Amniotic epithelial cell (primary cell): ENCODE measurements at places on chromosomes 3 and 15.
A peak's percentile ranks its signal among the peaks of the same experiment; 100 is the strongest.

- peak; percentile 87 for DNase-seq
Measured at GRCh38 chr3:12336099-12336498, 47.2 kb downstream of the PPARG start.

GRCh38 chr15:63077952-63078351, 35.4 kb downstream of the TPM1 start:
- no peak for DNase-seq

DNA sequence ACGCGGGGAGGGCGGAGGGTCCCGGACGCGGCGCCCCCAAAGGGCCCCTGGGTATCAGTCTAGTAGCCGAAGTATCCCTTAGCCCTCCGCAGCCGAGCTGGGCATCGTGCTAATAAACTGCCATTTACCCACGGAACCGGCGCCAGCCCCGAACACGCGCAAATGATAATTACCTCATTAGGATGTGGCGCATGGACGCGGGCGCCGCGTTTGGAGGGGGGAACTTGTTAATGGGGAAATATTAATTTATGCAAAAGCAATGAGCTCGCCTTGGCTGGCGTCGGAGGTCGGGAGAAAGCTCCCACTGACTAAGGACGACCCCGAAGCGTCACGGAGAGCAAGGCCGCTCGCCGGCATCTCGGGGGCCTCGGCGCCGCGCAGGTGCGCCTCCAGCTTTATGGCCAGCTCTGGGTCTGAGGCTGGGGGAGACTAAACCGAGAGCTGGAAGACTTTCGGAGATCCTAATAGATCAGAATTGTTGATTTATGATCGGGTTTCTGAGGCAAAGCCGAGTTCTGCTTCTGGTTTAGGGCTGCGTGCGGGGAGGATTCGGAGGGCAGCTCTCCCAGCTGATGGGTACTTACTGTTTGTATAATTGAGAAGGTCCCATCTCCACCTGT, 474 bp upstream of the FEZF2 start:
- DNase-seq, result no peak

GRCh38 chr15:69994429-69995205, 103.1 kb downstream of the TLE3 start:
- no peak for DNase-seq

- peak; percentile 53 for DNase-seq
Measured at GRCh38 chr3:144055604-144056003, 84.0 kb downstream of the DIPK2A start.

GRCh38 chr15:68302729-68303128, 25.2 kb downstream of the FEM1B start:
- DNase-seq, result no peak

- peak; percentile 98 for DNase-seq
Measured at GRCh38 chr3:152121270-152121636, 147.5 kb upstream of the MBNL1 start.

DNA sequence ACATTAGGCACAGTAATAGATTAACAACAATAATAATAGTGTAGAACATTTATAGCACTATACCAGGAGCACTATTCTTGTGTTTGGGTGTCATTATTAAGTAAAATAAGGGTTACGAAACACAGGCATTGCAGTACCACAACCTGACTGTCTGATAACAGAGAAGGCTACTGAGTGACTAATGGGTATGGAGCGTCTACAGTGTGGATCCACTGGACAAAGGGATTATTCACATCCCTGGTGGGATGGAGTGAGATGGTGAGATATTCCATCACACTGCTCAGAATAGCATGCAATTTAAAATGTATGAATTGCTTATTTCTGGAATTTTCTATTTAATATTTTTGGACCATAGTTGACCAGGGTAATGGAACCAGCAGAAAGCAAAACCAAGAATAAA, 18.2 kb downstream of the MINDY4B start:
- peak; percentile 97 for DNase-seq

DNA sequence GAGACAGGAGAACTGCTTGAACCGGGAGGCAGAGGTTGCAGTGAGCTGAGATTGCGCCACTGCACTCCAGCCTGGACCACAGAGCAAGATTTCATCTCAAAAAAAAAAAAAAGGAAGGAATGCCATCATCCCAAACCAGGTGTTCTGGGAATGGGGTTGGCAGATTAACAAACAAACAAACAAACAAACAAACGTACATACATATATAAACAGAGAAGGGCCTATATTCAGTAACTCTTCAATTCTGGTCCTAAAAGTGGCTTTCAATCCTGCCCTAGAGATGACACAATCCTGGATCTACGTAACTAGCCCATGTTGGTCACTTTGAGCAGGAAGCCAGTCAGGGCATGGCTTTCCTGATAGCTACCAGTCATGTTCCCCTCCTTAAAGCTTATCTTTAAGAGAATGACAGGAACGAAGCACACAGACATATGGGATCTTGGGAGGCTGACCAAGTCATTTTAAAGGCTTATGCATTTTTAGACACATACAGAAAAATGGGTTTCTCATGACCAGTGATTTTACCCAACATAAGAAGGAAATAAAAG, 29.9 kb upstream of the RAB11A start:
- no peak for DNase-seq

- DNase-seq, result no peak
Measured at GRCh38 chr3:128804811-128805155, 74.6 kb upstream of the ACAD9 start.

GRCh38 chr3:94402126-94402525, 339.3 kb downstream of the NSUN3 start:
- DNase-seq, result no peak

DNA sequence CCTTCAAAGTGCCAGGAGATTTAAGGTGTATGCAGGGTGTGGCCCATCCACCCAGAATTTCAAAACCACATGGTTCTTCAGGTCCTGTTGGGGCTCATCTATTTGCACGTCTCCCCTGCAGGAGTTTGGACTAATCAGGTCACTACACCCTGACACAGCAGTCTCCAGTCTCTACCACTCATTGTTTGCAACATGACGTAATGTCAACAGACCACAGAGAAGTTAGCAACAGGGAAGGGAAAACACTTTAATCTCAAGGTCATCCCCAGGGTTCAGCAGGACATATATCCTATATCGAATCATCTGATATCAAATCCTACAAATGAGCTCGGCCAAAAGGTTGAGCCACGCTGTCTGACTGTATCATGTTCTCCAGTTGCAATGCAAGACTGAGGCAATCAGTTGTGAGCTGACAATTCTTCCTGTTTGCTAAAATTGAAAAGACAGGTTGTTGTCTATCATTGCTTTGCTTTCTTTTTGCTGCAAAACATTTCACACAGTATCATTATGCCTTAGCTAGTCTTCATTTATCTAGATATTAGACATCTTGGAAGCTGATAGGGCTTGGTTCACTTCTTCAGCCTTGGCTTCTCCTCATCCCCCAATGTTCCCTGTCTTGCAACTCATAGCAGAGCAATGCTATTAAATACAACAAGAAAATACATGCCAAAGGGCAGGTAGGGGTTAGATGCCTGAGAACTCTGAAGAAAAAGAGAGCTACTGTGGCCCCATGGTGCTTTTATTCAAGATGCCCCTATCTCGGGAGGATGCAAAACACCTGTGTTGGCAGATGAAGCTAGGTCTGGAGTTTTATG, 13.4 kb upstream of the LEKR1 start:
- peak; percentile 85 for DNase-seq

- DNase-seq, result no peak
Measured at GRCh38 chr15:57489122-57489521, 102.6 kb upstream of the MYZAP start.

DNA sequence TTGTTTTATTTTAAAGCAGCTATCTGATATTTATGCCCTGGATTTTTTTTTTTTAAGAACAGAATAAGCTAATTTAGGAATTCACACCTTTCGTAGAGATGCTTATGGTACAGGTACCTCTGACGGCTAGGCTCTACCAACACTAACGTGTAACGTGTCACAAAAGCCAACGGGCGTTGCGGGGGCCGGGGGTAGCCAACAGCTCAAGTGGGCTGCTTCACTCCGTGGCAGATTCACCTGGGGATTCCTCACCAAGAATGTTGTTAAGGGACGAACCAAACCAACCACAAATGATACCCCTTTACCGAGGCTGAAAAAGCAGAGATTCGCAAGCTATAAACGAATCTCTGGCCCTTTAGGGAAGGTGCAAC, 1.0 kb downstream of the TMCC1 start:
- no peak for DNase-seq

GRCh38 chr3:111715911-111716523, 120.9 kb upstream of the ZBED2 start:
- no peak for DNase-seq

DNA sequence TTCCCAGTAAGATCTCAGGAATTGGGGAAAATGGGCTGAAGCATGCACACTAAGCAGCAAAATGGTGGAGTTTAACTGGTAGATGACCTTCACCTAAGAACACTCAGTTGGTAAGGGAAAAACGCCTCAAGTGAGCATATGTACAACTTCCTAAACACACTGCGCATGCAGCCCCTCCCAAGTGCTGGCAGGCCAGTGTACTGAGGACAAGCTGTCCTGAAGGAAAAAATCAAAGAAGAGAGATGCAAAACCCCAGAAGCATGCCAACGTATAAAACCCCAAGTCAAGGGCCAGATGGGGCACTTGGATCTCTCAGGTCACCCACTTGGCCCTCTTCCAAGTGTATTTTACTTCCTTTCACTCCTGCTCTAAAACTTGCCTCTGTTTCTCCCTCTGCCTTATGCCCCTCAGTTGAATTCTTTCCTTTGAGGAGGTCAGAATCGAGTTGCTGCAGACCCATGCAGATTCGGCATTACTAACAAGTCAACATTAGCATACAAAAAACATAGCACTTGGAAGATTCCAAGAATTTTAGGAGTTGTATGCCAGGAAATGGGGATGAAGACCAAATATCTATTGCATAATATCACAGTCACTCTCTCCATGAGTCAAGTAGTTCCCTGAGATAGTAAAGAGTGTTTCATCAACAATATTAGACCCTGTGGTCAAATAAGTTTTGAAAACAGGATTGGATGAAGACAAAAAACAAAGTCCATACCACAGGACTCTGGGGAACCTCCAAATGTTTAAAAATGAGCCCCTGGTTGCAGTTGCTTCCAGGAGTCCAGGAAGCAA, 10.8 kb upstream of the FYCO1 start:
- DNase-seq, result peak; percentile 93

DNA sequence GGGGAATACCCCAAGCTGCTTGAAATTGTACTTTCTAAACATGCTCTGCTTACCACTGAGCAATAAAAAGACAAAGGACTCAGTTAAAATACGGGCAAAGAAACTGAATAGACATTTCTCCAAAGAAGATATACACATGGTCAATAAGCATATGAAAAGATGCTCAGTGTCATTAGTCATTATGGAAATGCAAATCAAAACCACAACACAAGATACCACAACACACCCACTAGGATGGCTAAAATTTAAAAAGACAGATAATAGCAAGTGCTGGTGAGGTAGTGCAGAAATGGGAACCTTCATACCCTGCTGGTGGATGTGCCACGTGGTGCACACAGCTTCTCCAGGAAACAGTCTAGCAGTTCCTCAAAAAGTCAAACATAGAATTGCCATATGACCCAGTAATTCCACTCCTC, 21.3 kb downstream of the LRIG1 start:
- DNase-seq, result no peak

GRCh38 chr3:162142511-162142910, 645.9 kb downstream of the OTOL1 start:
- DNase-seq, result peak; percentile 86

GRCh38 chr3:77052733-77053670, 13.1 kb downstream of the ROBO2 start:
- no peak for DNase-seq

- DNase-seq, result no peak
Measured at GRCh38 chr3:149848238-149848637, 35.2 kb downstream of the RNF13 start.

GRCh38 chr3:4907643-4908432, 71.4 kb upstream of the BHLHE40 start:
- DNase-seq, result no peak

DNA sequence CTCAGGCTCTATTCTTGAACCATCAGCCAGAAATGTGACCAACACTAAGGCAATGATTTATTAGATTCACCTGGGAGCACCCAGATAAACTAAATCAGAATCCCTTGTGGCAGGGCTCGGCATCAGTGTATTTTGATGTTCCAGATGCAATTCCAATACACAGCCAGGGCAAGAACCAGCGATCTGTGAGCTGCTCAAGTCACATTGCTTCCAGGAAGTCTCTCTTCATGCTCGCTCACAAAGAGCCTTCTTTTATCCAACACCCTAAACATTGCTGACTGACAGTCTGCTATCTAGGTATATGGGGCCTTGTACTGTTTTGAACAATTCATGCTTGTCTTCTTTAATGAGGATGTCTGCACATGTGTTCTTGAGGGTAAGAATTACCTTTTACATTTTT, 40.9 kb upstream of the GOLGA8J start:
- DNase-seq, result no peak

GRCh38 chr3:11641683-11642430, 1.9 kb downstream of the VGLL4 start:
- DNase-seq, result peak; percentile 62

DNA sequence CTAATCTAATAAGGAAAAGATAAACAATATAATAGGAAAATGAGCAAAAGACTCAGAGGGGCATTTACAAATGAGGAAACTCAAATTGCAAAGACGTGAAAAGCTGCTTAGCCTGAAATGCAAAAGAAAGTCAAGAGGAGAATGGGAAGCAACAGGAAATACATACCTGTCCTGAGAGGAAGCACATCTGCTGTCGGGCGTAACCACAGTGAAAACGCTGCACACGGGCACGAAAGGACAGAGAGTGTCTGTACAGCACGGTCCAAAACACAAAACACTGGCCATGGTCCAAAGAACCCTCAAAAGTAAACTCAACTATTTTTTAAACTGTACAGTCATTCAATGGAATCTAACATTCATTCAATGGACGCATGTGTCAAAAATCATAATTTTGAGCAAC, 100.6 kb downstream of the CHSY1 start:
- no peak for DNase-seq

GRCh38 chr15:41507820-41508290, 5.8 kb downstream of the LTK start:
- DNase-seq, result no peak

GRCh38 chr3:99868311-99868646, 50.6 kb downstream of the CMSS1 start:
- DNase-seq, result no peak

GRCh38 chr3:106288781-106289180, 420.0 kb upstream of the CBLB start:
- DNase-seq, result no peak

- DNase-seq, result peak; percentile 4
Measured at GRCh38 chr15:37537802-37538201, 396.6 kb upstream of the TMCO5A start.

- DNase-seq, result no peak
Measured at GRCh38 chr3:38878646-38879045, 62.6 kb upstream of the SCN10A start.

- peak; percentile 27 for DNase-seq
Measured at GRCh38 chr3:52703341-52703740, 2.2 kb downstream of the GLT8D1 start.

- peak; percentile 55 for DNase-seq
Measured at GRCh38 chr3:20340324-20340928, 154.4 kb upstream of the SGO1 start.

DNA sequence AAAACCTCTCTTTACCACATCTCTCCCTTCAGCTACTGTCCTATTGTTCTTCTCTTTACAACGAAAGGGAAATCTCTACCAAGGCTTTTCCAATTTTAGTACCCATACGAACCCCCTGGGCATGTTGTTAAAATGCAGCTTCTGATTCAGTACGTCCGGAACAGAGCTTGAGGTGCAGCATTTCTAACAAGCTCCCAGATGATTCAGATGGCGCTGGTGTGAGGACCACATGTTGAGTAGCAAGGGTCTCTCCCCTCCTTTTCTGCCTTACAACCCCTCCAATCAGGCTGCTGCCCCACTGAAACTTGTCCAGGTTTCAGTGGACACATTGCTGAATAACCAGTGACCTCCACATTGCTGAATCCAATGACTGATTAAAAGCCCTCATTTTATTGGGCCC, 177.1 kb upstream of the FEZF2 start:
- no peak for DNase-seq
